ENCODE measurements at places on chromosomes 13 and 19.

DNA sequence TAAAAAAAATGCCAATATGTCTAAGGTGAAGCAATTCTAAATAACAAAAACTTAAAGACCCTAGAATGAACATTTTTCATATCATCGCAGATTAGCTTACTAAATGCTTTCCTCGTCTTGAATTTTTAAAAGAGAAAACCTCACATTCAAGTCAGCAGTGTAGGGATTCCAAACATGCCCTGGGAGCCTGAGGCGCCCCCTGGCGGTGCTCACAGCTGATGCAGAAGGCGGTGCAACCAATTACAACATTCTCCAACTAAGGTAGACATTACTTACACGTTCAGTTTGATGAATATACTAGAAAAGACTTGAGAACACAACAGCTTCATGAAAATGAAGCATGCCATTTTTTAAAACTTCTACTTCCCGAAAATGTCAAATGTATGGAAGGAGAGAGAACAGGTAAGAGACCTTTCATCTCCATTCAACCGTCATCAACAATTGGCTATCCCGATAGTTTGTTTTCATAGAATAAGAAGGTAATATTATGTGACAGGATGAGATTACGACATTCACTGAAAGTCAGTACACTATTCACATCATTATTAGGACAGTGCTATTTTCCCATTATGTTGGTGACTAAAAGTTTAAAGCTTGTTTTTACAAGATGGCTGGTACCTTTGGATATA is 304.4 kb downstream of the DCLK1 start:
- DNase-seq, result no peak

GRCh38 chr13:75675421-75675820 is 39.3 kb downstream of the LMO7 start:
- no peak for DNase-seq

DNA sequence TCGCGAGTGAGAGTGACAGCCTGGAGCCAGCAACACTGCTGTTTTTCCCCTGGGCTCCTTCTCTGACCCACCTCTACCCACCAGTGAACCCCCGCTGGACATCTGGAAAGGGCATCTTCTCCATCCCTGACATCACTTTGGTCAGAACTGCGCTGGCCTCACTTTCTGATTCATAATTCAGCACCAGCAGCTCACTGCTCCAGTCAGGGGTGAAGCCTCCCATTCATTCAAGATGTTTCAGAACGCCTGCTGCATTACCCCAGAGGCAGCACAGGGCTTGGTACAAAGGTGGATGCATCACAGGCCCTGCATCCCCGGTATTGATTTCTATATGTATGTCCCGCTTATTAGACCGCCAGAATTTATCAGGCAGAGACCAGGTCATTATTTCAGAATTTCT is 182.8 kb upstream of the TSHZ3 start:
- no peak for DNase-seq

- no peak for DNase-seq
Measured at GRCh38 chr13:27168086-27168485, 3.5 kb downstream of the USP12 start.

DNA sequence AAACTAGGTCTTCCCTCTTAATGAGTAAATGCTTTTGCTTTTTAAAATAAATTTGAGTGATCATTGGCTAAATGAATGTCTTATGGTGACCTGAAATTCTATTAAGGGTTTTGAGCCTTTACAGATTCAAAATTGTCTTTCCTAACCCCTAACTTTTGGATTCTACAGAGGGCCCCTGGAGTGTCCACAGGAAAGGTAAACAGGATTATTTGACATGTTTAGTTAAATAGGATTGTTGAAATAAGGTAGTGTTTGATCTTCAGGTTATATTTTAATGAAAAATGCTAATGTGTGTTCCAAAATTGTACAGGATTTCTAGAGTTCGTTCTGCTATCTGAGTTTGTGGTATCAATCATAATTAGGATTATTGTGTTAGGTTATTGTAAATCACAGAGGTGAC is 55.9 kb upstream of the GJB6 start:
- DNase-seq, result no peak

- DNase-seq, result no peak
Measured at GRCh38 chr13:45362939-45363338, 22.0 kb upstream of the TPT1 start.

DNA sequence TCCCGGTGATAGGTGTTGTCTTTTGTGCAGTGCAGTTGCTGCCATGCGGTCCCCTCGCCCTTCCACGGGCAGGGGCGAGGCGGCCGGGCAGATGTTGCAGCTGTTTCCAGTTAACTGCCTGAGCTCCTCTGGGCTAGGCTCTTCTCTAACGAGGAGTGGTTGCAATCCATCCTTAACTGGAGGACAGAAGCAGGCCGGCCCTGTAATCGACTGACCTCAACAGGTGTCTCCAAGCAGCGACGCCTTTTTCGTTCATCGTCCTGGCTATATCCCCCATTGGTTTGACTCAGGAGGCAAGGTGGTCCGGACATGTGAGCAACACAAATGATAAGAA is 1.9 kb upstream of the TSC22D1 start:
- no peak for DNase-seq

DNA sequence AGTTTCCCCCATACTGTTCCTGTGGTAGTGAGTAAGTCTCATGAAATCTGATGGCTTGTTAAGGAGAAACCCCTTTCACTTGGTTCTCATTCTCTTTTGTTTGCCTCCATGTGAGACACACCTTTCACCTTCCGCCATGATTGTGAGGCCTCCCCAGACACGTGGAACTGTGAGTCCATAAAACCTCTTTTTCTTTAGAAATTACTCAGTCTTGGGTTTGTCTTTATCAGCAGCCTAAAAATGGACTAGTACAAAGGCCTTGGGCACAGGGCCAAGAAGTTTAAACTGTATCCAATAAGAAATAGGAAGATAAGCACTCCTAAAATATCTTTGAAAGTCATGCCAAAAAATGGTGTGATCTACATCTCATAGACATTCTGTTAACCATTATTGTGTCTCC is 176.9 kb downstream of the TBC1D4 start:
- DNase-seq, result no peak

- DNase-seq, result no peak
Measured at GRCh38 chr19:2721570-2722540, 683 bp upstream of the DIRAS1 start.

DNA sequence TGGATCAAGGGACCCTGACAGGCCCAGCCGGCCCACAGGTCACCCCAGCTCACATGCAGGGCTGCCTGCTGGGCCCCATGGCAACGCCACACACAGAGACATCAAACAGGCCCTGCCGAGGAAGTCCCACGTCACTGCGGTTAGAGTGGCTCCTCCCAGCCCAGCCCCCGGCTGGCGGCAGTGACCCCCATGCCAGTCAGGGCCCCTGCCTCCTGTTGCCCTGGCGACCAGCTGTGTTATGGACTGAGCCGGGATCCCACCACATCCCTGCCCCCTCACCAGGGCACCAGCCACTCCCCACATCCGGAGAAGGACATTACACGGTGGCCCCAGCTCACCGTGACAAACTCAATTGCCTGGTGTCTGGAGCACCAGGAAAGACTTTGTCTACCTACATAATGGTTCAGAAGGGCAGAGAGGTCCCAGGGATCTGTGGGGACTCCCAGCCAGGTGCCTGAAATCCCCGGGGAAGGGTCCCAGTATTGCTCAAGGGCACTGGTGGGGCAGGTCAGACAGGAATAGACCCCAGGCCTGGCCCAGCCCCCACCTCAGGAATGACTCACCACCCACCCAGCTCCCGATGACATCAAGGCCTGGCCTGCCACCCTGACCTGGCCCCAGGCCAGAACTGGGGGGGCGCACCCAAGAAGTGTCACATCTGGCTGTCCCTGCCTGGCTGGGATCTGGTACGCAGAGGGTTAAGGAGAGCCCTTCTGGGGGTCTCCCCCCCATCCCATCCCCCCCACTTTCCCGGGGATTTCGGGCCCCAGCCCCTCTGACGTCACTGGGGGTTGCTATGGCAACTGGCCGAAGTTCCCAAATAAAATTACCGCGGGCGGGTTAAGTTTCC is 30.2 kb upstream of the NANOS3 start:
- peak; percentile 91 for DNase-seq

DNA sequence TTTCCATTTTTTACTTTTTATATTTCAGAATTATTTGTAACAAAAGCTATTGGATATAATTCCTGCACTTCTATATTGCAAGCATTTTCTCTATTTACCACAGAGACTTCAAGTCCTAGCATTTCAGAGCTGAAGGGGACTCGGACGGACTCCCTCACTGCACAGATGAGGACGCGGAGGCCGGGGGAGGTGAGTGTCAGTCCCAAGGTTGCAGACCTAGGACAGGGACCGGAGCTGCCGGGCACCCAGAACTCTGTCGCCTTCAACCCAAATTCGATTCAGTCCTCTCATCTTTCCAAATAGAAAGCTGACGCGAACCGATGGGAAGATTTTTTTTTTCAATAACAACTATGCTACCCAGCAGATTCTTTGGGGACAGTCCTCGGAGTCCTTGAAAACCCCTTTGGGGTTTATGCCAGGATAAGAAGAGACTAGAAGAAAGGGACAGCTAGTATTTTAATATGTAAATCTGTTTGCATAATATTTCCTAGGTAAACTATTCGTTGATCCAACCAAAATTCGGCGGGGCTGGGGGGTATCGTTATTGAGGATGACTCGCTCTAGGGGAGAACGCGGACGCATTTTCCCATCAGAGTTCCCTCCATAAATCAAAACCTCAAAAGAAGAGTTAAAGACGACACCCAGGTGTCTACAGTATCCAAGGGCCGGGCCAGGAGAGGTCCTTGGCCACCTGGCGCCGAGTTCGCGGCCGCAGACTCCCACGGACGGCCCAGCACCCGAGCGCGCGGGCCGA is 803 bp downstream of the FLT3 start:
- DNase-seq, result no peak

DNA sequence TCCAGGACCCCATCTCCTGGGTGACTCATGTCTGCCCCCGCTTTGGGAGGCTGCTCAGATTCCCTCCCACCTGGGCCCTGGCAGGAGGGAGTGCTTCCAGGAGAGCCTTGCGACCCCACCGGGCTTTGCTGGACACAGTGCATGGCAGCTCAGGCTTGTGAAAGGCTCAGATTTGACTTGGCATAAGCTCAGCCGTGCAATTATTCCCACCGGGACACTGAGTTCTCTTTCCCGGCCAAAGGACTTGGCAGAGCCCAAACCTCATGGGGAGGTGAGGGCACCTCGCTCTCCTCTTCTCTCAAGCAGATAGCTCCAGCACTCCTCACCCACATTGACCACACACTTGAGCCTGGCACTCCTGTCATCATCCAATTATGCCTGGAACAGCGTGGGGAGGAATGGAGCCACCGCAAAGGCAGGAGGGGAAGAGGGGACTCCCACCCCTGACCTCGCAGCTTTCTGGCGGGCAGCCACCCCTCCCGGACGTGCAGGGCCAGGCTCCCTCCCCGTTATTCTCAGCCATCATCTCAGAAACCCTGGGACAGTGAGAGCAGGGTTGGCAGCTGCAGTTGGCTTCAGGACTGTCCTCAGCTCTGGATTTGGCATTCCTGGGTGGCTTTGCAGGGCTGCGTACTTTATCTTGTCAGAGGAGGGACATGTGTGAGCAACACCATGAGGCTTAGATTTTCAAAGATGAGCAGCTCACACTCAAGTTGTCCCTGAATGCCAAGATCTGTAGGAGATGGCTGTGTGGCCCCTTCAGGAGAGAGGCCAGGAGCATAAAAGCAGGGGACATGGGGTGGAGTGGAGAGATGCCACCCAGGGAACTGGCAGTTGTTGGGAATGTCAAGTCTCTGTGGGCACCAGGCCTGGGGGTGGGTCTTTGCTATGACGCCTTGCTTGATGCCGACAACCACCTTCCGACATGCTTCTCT is 306.2 kb downstream of the TEX29 start:
- DNase-seq, result no peak

GRCh38 chr13:26518451-26518959 is 39.0 kb upstream of the WASF3 start:
- DNase-seq, result no peak

DNA sequence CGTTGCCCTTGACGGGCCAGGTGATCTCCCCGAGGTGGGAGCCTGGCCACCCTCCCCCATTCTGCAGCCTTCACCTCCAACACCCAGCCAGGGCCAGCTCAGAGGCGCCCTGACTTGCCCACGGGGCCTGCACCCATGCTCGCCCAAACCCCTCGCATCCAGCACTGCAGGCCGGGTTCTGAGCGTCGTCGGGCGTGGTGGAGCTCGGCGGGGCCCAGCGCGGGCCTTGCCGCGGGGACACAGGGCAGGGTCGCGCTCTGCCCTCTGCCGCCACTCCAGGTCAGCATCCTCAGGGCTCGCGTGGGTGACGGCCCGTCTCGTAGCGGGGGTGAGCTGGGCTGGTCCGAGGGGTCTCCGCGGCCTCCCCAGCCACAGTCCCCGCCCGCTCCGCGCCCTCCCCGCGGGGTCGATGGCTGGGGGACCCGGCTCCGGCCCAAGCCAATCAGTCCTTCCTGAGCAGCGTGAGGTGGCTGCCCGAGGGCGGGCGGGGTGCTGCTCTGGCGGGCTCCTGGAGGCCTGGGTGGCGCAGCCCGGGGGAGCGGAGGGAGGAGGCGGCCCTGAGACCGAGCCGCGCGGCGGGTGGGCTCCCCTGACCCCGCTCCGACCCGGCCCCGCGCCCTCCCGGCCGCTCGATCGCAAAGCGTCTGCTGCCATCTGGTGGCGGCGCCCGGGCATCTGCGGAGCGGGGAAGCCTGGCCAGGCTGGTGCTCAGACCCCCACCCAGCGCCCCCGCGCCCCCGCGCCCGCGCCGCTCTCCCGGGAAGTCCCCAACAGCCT is 61.4 kb downstream of the CCNE1 start:
- peak; percentile 42 for DNase-seq
